ENCODE measurements at places on chromosomes 7 and 10.

GRCh38 chr7:124338861-124339260 lies 306.0 kb upstream of the TMEM229A start:
- no peak for DNase-seq

DNA sequence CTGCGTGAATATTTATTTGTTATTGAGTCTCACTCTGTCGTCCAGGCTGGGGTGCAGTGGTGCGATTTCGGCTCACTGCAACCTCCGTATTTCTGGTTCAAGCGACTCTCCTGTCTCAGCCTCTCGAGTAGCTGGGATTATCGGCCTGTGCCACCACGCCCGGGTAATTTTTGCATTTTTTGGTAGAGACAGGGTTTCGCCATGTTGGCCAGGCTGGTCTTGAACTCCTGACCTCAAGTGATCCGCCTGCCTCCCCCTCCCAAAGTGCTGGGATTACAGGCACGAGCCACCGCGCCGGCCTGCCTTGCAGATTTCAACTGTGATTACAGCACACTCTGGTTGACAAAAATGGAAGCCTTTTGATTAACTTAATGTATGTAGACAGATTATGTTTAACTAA lies 730.0 kb upstream of the VSTM2A start:
- no peak for DNase-seq

- DNase-seq: no peak
Measured at GRCh38 chr10:92291921-92292845, 1.2 kb downstream of the MARCHF5 start.

DNA sequence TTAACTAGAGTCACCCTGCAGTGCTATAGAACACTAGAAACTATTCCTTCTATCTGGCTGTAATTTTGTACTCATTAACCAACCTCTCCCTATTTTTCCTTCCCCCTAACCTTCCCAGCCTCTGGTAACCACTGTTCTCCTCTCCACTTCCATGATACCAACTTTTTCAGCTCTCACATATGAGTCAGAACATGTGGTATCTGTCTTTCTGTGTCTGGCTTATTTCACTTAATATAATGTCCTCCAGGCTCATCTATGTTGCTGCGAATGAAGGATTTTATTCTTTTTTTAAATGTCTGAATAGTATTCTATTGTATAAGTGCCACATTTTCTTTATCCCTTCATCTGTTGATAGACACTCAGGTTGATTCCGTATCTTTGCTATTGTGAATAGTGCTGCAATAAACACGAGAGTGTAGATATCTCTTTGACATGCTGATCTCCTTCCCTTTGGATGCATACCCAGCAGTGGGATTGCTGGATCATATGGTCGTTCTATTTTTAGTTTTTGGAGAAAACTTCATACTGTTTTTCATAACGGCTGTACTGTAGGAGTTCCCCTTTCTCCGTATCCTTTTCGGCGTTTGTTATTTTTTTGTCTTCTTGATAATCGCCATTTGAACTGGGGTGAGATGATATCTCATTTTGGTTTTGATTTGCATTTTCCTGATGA lies 101.4 kb downstream of the FAM107B start:
- DNase-seq: no peak

DNA sequence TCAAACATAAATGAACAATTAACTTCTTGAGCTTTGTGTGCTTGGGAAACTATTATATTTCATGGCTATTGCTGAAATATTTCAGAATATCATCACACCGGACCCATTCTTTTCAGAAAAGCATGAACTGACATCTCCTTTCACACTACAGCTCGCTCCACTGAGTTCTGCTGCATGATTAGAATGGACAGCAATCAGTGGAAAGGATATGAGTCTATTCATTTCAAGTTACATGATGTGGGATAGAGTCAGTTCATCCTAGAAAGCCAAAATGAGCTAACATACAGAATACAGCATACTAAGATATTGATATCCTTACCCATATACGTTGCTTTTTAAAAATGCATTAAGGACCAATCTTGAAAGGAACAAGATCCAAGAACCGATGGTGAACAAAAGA lies 1.1 kb upstream of the FAM53B start:
- DNase-seq: no peak

All from NCI-H2029 treated with DMSO at 0.1 percent for 48 hours (cell line).